ENCODE measurements at places on chromosomes 12 and 14. TPM values are rescaled to one million over a fixed set of nuclear protein-coding genes. Genes with fewer than 3 reads are reported as not detected.

Gene CLEC1A
- 0.37 TPM for total RNA-seq

Gene SYNE3
- 57.7 TPM for total RNA-seq

Gene GLI1
- 0.31 TPM for total RNA-seq

Gene POTEM
- total RNA-seq = not detected

Gene MED13L
- 85.4 TPM for total RNA-seq

Gene TAS2R50
- 4.7 TPM for total RNA-seq

Gene TMTC1
- 27.0 TPM for total RNA-seq

Gene INHBC
- total RNA-seq = not detected

Gene KITLG
- total RNA-seq = 112 TPM

Gene ENDOU
- 0.40 TPM for total RNA-seq

Measured in aortic smooth muscle cell (primary cell).